GM12865 (cell line): ENCODE measurements at places on chromosomes 13 and 19.

DNA sequence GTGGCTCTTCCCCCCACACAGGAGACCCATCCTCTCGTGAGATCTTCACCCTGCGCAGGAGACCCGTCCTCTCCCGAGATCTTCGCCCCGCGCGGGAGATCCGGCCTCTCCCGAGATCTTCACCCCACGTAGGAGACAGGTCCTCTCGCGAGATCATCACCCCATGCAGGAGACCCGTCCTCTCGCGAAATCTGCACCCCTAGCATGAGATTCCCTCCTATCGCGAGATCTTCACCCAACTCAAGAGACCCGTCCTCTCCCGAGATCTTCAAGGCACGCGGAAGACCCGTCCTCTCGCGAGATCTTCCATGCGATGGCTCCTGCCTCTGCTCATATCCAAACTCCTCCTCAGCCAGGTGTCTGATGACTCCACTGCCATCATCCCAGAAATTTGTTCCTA, 24.3 kb downstream of the LAIR2 start:
- no peak for DNase-seq

DNA sequence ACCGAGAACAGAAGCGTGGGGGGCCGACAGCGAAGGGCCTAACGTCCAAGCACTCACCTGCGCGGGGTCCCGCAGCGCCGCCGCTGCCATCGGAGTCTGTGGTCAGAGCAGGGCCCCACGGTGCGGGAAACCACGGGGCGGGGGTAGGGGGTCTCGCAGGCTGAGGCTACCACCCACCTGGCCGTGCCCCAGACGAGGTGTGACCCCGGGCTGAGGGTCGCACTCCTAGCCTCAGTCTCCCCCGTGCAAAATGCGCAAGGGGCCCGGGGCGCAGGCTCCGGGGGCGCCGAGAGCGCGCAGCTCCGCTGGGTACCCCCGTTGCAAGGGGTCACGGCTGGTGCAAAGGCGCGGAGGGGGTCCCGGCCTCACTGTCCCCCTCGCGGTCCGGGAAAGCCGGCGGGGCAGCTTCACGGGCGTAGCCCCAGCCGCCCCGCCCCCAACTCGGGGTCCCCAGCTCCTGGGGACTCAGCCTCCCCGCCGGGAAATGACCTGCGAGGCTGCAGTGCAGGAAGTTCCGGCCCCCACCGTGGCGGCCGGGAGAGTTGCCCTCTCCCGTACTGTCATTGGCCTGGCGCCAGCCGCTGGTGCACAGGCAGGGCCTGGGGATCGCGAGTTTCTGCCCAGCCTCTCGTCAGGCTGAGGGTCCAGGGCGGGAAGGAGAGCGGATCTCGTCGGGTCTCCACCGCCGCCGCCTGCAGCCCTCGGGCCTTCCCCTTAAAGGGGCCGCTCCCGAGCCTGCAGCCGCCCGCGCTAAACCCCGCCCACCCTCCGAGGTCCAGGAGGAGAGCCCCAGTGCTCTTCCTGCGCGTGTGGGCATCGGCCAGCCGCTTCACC, at the start of gene ZNF792:
Gene ZNF792 (minus strand): TSS at position 657 of the 834 bp plus-strand sequence. CDS start 567 bp downstream, at position 90.
- peak; percentile 64 for DNase-seq

DNA sequence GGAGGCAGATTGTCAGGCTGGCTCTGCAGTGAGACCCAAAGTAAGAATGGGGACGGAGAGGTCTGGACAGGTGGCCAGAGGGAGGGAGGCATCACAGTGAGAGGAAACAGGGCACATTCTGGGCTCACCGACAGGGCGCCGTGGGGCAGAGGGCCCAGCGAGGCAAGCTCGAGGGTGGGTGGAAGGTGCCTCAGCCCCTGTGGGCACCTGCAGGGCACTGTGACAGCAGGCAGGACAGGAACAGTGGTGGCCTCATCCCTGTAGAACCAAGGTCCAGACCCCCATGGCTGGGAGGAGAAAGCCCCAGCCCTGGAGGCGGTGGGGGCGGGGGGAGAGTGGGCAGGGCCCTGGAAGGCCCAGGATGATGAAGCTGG, 27.7 kb downstream of the PIP5K1C start:
- no peak for DNase-seq

GRCh38 chr19:36837176-36837905, 846 bp downstream of the ZNF790 start:
- peak; percentile 17 for DNase-seq

GRCh38 chr19:27776524-27776923, 1436.4 kb downstream of the UQCRFS1 start:
- no peak for DNase-seq

DNA sequence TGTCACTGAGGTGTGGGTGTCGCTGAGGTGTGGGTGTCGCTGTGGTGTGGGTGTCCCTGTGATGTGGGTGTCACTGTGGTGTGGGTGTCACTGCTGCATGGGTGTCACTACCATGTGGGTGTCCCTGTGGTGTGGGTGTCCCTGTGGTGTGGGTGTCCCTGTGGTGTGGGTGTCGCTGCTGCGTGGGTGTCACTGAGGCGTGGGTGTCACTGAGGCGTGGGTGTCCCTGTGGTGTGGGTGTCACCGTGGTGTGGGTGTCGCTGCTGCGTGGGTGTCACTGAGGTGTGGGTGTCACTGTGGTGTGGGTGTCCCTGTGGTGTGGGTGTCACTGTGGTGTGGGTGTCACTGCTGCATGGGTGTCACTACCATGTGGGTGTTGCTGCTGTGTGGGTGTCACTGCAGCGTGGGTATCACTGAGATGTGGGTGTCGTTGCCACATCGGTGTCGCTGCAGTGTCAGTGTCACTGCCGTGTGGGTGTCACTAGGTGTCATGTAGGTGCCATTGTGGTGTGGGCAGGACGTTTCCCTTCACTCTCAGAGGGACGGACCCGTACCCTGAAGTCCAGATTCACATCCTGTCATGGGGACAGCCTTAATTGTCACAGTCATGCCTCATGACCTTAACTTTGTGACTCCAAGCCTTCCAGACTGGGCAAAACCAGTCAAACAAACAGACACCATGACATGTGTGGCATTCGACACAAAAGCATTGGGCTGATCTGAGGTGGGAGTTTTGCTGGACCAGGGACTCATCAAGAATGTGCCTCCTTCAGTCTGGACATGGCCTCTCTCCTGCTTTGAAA, 12.7 kb upstream of the GAS6 start:
- DNase-seq: no peak

DNA sequence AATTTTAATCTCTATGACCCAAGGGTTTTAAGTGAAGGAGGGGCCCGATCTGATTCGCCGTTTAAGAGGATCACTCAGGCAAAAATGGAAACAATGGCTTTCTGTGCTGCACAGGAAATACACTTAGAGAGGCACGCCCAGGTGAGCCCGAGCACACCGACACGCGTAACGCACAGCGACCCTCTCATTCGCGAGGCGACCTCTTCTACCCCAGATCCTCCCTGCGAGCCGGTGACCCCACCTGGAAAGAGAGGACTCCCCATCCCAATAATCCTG, 216 bp downstream of the SH2D3A start:
- peak; percentile 72 for DNase-seq

GRCh38 chr19:15180451-15181390, 20.1 kb downstream of the NOTCH3 start:
- DNase-seq: no peak

DNA sequence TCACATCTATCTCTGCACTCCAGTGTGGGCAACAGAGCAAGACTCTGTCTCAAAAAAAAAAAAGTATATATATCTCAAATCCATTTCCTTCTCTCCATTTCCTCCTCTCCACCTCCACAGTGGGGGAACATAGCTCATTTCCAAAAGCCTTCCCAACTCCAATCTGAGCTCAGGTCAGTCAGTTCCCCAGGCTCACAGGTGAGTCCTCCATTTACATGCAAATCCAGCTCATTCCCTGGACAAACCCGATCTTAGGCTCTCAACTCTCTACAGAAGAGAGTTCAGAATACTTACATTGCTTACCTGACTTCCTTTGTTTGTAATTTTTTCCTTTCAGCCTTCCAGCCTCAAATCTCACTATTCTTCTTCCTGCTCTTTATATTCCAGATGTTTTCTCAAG, 518.3 kb downstream of the GPC6 start:
- DNase-seq: no peak

- DNase-seq: no peak
Measured at GRCh38 chr19:58546019-58546530, 2.2 kb downstream of the TRIM28 start.

GRCh38 chr19:36114721-36115452, at the start of gene POLR2I:
TSS of gene POLR2I (minus strand) at chr19:36114875. CDS start at chr19:36114856, 19 bp downstream.
- peak; percentile 100 for DNase-seq

DNA sequence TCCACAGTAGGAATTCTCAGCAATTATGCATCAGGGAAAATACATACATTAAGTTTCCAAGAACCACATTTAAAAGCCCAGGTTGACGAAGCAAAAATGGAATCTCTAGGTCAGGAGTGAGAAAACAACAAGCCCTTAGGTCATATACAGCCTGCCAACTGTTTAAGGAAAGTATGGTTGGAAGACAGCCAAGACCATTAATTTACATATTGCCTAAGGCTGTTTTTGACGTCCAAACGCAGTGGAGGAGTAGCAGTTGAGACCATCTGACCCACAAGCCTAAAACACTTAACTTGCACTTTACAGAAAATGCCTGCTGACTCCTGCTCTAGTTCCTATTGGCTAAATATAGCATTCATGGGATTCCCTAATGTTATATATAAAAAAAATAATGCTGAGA, 299.0 kb downstream of the ITGBL1 start:
- DNase-seq: peak; percentile 30

DNA sequence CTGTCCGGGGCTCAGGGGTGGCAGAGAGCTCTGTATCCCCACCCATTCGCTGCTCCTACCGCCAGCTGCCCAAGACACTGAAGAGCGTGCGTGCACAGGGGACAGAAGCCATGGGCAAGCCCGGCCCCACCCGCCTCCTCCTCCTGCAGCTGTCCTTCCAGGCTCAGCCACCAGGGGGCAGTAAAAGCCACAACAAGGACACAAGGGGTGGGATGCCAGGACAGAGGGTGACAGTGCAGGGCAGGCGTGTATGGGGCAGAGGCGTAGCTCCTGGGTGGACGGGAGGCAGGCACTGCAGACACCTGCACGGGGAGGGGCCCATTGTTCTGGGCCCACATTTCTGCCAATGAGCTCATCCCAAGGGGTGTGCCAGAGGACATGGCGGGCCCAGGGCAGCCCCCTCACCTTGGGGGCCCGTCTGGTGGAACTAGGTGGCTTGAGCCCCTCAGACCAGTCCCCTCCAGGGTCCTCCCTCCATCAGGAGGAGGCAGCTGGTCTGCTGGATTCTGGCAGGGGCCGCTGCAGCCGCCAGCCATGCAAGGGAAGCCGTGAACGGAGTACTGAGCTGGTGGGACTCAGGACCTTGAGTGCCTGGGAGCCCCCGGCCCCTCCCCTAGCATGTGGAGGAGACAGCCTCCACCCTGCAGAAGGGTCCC, 61.2 kb downstream of the MLLT1 start:
- peak; percentile 88 for DNase-seq
